ENCODE measurements at places on chromosomes 4 and X. TPM values are rescaled to one million over a fixed set of nuclear protein-coding genes. Genes with fewer than 3 reads are reported as not detected.

DNA sequence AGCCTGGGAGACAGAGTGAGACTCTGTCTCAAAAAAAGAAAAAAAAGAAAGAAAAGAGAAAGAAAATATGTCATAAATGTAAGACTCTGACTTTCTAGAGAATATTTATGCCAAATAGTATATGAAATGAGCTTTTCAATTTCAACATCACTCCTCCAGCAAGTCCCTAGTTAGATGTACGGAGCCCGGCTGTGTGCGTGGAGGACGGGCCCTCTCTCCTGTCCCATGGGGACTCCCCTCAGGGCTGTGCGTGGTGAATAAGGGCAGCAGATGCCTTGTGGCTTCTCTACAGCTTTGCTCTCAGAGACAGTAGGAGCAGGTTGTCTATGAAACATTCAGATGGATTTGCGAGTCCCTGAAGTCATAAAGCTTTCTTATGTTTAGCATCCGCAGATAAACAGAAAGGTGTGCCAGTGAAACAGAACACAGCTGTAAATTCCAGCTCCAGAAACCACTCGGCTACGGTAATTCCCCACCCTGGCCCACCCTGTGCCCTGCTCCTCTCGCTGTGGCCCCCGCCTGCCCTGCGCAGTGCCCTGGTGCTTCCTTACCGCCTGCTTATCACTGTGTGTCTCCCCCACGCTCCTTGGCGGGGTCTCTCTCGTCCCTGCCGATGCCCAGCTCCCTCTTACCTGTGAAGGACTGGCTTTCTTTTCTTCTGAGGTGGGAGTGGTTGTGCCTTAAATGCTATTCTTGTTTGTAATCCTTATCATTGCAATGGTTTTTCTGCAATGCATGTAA, 13.9 kb upstream of the HGFAC start:
- no peaks in the 10 kb centered on the region for H3K4me1 ChIP-seq
- H3K36me3 ChIP-seq = no peaks in the 10 kb centered on the region
- H3K4me3 ChIP-seq = no peak overlapping the region
- DNase-seq = no peak
- H3K27ac ChIP-seq = no peak overlapping the region

- no peaks in the 10 kb centered on the region for H3K4me1 ChIP-seq
- H3K4me3 ChIP-seq = no peak overlapping the region
Observed at GRCh38 chrX:65910899-65911298, 129.0 kb downstream of the VSIG4 start.

DNA sequence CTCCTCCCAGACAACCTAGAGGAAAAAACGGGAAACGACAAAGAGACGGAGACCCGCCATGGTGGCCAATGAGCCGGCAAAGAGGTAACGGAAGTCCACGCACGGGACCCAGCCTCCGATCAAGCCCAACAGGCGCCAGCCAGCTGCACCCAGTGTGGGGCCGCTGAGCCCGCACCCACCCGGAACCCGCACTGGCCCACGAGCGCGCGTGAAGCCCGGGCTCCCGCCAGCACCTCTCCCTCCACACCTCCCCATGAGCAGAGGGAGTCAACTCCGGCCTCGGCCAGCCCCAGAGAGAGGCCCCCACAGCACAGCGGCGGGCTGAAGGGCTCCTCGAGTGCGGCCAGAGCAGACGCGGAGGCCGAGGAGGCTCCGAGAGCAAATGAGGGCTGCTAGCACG, 14.6 kb upstream of the FMR1 start:
- DNase-seq = no peak
- H3K36me3 ChIP-seq = no peaks in the 10 kb centered on the region
- H3K4me3 ChIP-seq = no peak overlapping the region
- no peaks in the 10 kb centered on the region for H3K27me3 ChIP-seq

PALLD gene
- total RNA-seq = 46.8 TPM

GRCh38 chr4:161249779-161250440, 913.9 kb downstream of the FSTL5 start:
- H3K4me3 ChIP-seq = no peak overlapping the region
- DNase-seq = no peak
- no peak overlapping the region for H3K27ac ChIP-seq
- no peaks in the 10 kb centered on the region for H3K4me1 ChIP-seq

Measured in body of pancreas (tissue), 4 donors.